ENCODE measurements at places on chromosomes 2 and 18.
A peak's percentile ranks its signal among the peaks of the same experiment; 100 is the strongest.

DNA sequence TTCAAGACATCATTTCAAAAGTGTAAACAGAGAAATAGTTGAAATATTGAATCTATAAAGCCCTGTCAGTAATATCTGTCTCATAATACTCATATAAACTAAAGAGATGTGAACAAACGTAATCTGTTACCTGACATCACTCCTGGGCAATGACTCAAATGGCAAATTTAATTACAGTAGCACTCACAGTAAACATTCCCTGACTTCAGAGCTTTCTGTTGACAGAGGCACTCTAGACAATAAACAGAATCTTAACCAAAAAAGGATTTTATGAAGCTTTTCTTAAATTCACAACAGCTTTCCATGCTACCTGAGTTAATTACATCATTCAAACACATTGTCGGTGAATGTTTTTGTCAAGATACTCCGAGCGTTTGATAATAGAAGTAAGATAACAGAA is 128.1 kb upstream of the PDE1A start:
- DNase-seq: no peak

DNA sequence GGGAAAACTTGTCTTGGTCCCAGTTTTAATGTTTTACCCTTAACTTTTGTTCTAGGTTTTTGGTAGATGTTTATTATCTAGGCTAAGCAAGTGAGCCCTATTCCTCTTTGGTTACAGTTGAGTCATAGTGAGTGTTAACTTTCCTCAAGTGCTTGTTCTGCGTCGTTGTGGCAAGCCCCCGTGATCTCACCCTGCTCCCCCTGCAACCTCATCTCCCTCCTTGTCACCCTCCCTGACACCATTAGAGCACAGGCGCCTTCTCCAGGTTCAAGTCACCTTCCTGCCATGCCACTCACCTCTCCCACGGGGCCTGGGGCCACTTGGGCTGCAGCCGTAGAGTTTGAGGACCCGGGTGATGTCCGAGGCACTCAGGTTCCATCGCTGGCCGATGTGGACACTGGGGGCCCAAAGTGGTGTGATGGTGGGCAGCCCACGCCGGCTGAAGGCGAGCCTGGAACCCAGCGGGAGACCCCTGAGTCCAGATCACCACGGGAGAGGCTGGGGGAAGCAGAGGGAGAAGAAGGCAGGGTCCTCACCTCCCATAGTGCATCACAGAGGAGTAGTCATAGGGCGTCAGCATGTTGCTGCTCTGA is 8.7 kb downstream of the ASTL start:
- DNase-seq: no peak

- no peak for DNase-seq
Measured at GRCh38 chr2:164008752-164009151, 272.9 kb upstream of the FIGN start.

GRCh38 chr2:35116151-35116550 is 1239.4 kb upstream of the CRIM1 start:
- DNase-seq: no peak

DNA sequence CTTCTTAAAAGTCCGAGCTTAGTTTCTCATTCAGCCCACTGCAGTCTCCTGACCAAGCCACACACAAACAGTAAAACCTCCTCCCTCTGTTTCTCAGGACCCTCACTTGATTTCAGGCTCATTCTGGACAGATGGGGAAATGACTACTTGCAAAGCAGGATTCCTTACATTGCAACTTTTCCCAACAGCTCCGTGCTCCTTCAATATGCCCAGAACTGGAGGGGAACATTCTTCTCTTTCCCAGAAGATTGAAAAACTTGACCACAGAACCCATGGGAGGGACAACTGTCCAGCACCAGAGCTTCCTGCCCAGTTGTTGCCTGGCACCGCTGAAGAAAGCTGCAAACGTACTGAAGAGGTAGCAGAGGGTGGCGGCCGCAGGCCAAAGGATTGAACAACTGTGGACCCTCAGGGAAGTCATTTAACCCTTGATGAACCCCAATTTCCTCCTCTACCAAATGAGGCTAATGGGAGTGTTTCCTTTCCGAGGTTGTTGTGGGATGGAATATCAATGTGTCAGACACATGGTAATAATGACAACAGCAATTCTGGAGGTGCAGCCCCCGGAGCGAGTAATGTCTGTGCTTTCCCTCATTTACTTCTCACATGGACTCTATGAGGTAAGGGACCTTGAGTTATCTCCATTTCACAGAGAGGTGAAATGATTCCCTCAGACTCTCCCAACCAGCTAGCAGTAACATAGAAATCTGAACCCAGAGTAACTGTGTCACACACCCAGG is 25.0 kb downstream of the BCL11A start:
- DNase-seq: no peak

- no peak for DNase-seq
Measured at GRCh38 chr2:85078536-85078935, 54.7 kb upstream of the TCF7L1 start.

GRCh38 chr2:10810202-10811161 is 2.1 kb downstream of the PDIA6 start:
- DNase-seq: peak; percentile 44

DNA sequence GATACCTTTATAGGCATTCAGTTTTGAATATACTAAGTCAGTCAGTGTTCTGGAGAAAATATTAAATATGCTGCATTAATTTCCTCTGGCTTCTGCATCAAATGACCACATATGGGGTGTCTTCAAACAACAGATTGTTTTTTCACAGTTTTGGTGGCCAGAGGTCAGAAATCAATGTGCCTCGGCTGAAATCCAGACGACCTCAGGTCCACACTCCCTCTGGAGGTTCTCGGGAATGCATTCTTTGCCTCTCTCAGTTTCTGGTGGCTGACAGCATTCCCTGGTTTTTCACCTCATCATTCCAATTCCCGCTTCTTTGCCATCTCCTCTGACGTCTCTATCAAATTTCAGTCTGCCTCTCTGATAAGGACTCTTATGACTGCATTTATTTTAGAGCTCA is 142.3 kb downstream of the ZNF407 start:
- no peak for DNase-seq

DNA sequence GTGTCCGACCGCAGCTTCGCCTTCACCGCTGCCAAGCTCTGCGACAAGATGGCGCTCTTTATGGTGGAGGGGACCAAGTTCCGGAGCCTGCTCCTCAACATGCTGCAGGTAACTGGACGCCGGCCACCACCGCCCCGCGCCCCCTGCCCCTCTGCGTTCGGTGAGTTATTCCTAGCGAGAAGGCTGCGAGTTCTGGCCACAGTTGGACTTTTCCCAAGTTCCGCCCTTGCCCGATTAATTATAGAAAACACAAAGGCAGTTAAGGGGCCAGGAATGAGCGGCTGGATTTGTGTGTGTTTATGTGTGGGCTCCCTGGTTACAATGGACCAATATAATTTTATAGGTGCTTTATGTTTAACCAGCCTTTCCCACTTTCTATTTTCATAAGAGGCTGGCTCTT is 189.2 kb downstream of the SMAD7 start:
- DNase-seq: no peak

DNA sequence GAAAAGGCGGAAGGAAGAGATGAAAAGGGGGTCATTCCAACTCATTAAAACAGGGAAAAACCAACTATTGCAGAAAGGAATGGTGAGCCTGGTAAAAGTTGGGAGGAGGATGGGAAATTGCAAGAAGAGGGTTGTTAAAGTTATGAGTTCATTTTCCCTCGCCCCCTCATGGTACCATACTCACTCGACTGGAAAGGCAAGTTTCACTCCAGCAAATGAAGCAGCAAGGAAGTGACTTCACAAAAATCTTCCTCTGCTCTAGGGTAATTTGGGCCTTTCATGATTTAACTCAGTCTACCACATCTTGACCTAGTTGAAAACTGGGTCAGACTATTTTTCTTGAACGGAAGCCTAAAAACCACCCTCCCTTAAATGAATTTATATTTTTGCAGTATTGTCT is 22.8 kb upstream of the DAW1 start:
- DNase-seq: peak; percentile 63

DNA sequence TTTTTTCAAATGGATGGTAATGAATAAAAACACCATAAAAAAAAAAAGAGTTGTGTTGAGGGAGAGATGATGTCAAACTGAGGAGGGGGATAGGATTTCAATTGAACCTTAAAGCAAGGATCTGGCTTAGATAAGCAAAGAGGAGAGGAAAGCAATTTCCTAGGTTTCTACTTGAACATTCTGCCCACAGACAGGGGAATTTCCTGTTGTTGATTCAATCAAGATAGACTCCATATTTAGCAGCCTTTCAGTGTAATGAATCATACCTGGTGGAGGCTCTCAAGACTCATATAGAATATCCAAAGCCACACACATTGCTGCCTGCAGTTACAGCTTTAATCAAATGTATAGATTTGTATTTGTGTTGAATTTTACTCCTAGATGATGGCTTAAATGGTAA is 294.4 kb upstream of the PIK3C3 start:
- no peak for DNase-seq

- DNase-seq: no peak
Measured at GRCh38 chr18:63859781-63860475, 27.6 kb upstream of the SERPINB2 start.

DNA sequence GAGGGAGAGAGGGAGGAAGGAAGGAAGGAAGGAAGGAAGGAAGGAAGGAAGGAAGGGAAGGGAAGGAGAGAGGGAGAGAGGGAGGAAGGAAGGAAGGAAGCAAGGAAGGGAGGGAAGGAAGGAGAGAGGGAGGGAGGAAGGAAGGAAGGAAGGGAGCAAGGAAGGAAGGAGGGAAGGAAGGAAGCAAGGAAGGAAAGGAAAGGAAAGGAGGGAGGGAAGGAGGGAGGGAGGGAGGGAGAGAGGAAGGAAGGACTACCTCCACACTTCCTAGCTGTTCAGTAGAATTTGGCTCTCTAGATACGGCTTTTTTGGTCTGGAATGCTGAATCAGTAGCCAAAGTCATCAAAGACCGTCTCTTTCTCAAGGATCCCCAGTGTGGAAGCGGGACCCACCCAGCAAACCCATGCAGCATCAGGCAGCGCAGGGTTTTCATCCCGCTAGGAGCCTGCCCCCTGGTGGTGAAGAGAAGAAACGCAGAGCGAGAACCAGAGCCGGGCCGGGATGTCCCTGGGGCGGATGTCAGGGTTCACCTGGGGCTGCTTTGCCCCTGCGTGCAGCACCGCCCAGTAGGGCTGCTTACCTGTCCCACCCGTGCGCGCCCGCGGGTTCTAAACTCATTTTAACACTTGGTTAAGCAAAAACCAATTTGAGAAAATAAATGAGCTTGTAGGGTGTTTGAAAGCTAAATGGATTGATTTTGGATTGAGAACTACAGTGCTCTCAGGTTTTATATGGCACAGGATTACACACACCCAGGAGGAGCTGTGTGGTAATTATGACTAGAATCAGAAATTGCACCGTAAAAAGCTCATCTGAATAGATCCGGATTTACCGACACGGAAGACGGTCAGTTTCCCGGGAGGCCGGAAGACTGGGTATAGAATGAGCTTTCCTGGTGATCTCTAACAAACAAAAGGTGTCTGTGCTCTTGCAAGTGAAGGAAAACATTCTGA is 48.1 kb upstream of the ARL4C start:
- DNase-seq: peak; percentile 75

DNA sequence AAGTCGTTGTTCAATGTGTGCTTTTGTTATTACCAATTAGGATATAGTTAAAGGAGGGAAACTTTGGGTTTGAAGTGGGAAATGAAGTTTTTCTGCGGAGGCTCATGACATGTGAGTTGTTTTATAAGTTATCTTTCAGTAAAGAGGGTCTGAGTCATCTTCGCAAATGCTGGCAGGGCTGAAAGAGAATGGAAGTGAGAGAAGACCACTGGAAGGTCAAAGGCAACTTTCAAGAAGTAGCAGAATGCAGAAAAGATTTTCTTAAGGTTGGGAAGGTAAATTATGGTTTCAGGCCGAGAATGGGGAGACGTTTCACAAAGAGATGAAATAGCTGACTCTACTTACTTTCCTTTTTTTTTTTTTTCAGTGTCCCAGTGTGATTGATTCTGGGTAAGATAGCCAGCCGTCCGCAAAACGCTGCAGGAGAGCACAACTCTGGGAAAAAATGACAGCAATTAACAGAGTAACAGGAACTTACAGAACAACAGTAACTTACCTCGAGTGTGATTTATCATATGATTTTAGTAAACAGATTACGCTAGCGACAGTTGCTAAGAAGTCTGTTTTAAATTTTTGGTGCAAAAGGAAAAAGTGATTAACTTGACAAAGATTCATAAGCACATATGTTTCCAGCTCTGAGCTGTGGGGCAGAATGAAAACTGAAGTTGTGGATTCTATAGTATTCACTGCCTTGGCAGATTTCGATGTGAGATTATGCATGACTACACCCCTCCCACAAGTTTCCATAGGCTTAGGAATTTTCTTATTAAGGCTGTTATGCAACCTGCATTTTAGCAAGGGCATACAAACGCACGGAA is 46.8 kb upstream of the ACTR3 start:
- no peak for DNase-seq

DNA sequence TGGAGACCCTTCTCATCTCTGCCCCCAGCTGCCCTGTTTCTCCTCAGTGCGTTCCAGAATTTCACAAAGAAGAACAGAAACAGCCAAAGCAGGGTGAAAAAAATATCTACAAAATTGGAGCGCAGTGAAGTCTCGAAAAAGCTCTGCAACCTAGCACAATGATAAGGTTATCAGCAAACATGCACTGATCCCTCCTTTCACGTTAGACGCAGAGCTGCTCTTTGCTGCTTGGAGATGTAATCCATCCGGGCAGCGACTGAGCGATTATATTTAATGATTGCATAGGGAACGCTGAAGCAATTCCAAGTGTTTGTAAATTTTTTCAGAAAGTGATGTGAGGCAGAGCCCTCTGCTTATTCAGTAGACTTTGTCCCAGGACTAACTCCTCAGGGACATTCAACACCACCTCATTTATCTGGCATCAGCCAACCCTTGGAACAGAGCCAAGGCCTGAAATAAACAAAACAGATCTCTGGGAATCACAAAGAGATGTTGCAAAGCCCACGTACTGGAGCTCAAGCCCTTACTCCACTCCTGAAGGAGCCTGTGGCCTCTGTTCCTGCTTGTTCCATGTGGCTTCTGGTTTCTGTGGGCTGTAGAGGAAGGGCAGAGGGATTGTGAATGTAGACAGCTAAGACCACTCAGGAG is 172.6 kb upstream of the BCL2L11 start:
- DNase-seq: no peak

- no peak for DNase-seq
Measured at GRCh38 chr2:177317857-177318256, 53.3 kb upstream of the NFE2L2 start.

- no peak for DNase-seq
Measured at GRCh38 chr18:5475267-5475666, 68.5 kb downstream of the EPB41L3 start.

GRCh38 chr2:235011929-235012631 is 60.3 kb downstream of the SH3BP4 start:
- DNase-seq: no peak

GRCh38 chr2:44950646-44951045 is 9.1 kb downstream of the SIX3 start:
- DNase-seq: no peak

GRCh38 chr2:216878072-216878471 is 18.2 kb upstream of the TNP1 start:
- no peak for DNase-seq

DNA sequence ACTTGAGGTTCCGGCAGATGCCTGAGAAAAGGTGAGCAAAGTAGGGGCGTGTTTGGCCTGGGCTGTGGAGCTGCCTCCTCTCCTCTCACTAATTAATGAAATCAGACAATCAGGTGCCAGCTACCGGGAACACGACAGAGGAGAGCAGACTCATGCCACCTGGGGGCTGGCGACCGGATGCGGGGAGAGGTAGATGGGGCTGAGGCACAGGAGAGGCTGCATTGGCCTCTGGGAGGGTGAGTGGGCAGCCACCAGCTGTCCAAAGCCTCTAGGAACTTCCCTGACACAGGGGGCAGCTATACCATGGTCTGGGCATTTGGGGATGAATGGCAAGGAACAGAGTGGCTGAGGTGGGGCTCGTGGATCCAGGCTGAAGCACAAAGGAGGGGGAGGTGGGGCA is 25.0 kb downstream of the FBXO41 start:
- no peak for DNase-seq

All from CD4-positive, alpha-beta T cell treated with Interleukin-4 for 4 hours (primary cell).